ENCODE measurements at places on chromosomes 1 and 21. TPM values are rescaled to one million over a fixed set of nuclear protein-coding genes. Genes with fewer than 3 reads are reported as not detected.

GRCh38 chr21:34648739-34649297 lies 20.0 kb upstream of the CLIC6 start:
- no peak for DNase-seq
- H3K27me3 ChIP-seq = peaks cover 37% of the 10 kb centered on the region

- peaks cover 7% of the 10 kb centered on the region for H3K4me1 ChIP-seq
- H3K27me3 ChIP-seq = no peaks in the 10 kb centered on the region
- H3K36me3 ChIP-seq = no peaks in the 10 kb centered on the region
- H3K4me3 ChIP-seq = no peak overlapping the region
These were observed 32.2 kb downstream of the FAM177B start for GRCh38 chr1:222769181-222769580.

GRCh38 chr1:172460887-172461315 lies 17.0 kb upstream of the PIGC start:
- H3K4me3 ChIP-seq = no peak overlapping the region
- H3K36me3 ChIP-seq = no peaks in the 10 kb centered on the region
- DNase-seq = no peak
- no peak overlapping the region for H3K27ac ChIP-seq
- H3K4me1 ChIP-seq = 0 out of 2 replicates have a peak, but pooled peaks cover 10% of the 10 kb centered on the region
- H3K27me3 ChIP-seq = no peaks in the 10 kb centered on the region

Gene CACYBP
- 71.3 TPM for total RNA-seq

Gene S100A2
- 9.0 TPM for total RNA-seq

DNA sequence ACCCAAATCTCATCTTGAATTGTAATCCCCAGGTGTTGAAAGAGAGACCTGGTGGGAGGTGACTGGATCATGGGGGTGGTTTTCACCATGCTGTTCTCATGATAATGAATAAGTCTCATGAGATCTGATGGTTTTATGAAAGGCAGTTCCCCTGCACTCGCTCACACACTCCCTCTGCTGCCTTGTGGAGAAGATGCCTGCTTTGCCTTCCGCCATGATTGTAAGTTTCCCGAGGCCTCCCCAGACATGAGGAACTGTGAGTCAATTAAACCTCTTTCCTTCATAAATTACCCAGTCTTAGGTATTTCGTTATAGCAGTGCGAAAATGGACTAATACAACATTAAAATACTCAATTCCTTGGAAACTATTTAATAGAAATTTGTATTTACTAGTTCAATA lies 99.2 kb downstream of the PROX1 start:
- DNase-seq = no peak
- no peaks in the 10 kb centered on the region for H3K36me3 ChIP-seq
- no peak overlapping the region for H3K27ac ChIP-seq
- H3K4me1 ChIP-seq = no peaks in the 10 kb centered on the region

Data from GM23248 (cell line).